ENCODE measurements at places on chromosomes 12 and 14. TPM values are rescaled to one million over a fixed set of nuclear protein-coding genes. Genes with fewer than 3 reads are reported as not detected.

The CIDEB gene
- total RNA-seq, result 12.7 TPM

The FGD6 gene
- total RNA-seq, result 0.92 TPM

The KRT77 gene
- not detected for total RNA-seq

The TSPAN9 gene
- 0.79 TPM for total RNA-seq

The MYL2 gene
- not detected for total RNA-seq

The IFNG-AS1 gene
- total RNA-seq, result 0.95 TPM

The PLEKHD1 gene
- total RNA-seq, result not detected

The GPR132 gene
- 51.3 TPM for total RNA-seq

The NRL gene
- 1.5 TPM for total RNA-seq

The SPX gene
- 0.28 TPM for total RNA-seq

The IQSEC3 gene
- total RNA-seq, result 0.53 TPM

The PPP4R4 gene
- total RNA-seq, result 1.2 TPM

The C12orf50 gene
- not detected for total RNA-seq

The ADGRD1 gene
- total RNA-seq, result 1.1 TPM

The TMEM229B gene
- total RNA-seq, result 3.2 TPM

The RD3L gene
- total RNA-seq, result not detected

All from CD8-positive, alpha-beta memory T cell (primary cell).